ENCODE measurements at places on chromosomes 6 and 20. TPM values are rescaled to one million over a fixed set of nuclear protein-coding genes. Genes with fewer than 3 reads are reported as not detected.
A peak's percentile ranks its signal among the peaks of the same experiment; 100 is the strongest.

DNA sequence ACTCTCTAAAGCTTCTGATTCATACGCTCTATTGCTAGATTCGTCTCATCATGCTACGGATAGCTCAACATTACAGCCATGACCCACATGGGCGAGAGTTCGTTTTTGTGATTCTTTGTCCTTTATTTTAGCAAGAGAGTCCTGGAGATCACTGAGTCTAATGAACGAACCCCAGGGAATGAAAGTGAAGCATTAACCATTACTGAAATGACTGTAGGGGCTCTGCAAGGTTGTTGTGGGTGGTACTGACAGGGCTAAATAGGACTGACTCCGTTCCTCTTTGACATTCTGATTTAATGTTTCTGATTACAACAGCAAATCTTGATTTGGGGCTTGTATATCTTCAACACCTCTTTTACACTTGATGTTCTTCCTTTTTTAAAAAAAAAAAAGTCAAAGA is 13.7 kb upstream of the RTF2 start:
- no peak for DNase-seq

- peak; percentile 93 for DNase-seq
These were observed 7.5 kb downstream of the CCM2L start for GRCh38 chr20:32017711-32018251.

DNA sequence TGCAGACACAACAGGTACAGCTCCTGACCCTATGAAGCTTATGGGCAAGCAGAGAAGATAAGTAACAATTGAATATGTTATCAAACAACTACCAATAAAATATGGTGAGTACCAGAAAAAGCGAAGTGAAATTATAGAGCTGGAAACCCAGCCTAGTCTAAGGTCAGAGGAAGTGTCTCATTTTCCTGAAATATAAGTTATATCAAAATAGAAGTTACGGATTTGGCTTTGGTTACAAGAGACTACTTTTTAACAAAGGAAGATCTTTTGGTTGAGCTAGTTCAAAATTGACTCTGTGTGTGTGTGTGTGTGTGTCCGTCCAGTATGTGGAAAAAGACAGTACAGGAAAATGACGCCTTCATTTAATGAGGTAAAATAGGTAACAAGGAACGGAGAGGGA is 8.9 kb downstream of the STX11 start:
- no peak for DNase-seq

GRCh38 chr6:137777687-137778075 is 89.4 kb upstream of the TNFAIP3 start:
- no peak for DNase-seq

- DNase-seq, result no peak
These were observed 57.4 kb upstream of the SASH1 start for GRCh38 chr6:148285205-148285604.

DNA sequence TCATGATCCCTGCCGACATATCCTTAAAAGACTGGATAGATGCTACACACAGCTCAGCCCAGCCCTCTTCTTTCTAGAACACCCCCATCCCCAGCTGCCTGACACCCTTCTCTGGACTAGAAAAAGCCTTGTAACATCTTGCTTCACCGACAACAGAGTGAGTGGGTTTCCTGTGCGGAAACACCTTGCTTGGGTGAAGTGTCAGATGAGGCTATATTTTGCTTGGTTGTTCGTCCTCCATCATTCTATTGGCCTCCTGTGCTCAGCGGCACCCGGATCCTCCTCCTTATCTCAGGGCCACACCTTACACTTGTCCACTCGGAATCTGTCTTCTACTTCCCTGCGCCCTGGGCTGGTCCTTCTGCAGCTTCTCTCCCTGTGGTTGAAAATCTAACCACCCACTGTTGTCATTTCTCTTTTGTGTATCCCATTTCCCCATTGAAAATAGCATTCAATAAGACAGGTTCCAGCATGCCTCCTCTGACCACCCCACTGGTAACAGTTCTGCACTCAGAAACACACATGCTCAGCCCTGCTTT is 101.3 kb upstream of the MLN start:
- no peak for DNase-seq

- no peak for DNase-seq
These were observed 3.2 kb upstream of the SEC23B start for GRCh38 chr20:18504479-18505060.

DNA sequence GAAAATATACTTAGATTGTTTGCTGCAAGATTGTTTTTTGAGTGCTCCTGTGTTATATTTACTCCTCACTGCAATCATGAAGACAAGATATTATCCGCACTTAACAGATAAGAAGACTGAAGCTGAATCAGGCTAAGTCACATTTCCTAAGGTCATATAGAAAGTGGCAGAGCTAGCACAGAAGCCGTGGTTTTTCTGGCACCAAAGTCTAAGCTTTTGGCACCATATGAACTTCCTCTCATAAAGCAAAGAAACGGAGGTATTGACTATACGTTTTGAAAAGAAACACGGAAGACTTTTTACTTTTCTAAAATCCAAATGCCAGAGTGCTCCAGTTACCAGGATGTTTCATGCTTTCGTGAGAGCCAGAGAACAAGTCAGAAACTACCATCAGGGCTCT is 9.3 kb upstream of the DTD1 start:
- no peak for DNase-seq

DNA sequence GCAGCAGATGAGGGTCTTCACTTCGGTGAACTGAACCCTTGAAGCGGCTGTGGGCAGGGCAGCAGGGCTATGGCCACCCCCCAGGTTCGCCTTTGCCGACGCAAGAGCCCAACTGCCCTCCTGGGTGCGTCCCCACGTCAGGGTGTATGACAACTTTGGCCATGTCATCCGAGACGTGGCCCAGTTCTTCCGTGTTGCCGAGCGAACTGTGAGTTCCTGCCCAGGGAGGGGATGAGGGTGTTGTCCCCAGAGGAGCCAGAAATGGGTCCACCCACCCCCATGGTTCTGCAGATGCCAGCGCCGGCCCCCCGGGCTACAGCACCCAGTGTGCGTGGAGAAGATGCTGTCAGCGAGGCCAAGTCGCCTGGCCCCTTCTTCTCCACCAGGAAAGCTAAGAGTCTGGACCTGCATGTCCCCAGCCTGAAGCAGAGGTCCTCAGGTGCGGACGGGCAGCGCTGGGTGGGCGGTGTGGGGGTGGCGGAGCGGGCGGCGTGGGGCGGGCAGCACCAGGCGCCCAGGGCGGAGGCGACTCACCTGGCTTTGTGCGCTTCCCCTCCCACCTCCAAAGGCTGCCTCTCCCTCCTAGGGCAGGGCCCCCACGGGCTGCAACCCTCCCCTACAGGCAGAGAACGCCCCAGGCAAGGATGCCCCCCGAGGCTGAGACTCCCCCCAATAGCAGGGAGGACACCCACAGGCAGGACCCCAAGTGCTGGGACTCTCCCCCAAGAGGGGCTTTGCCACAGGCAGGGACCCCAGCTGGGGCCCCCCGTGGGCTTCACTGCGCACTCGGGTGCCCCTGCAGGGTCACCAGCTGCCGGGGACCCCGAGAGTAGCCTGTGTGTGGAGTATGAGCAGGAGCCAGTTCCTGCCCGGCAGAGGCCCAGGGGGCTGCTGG is 6.2 kb upstream of the TNFRSF6B start:
- DNase-seq, result no peak

GRCh38 chr20:41287327-41287726 is 30.2 kb downstream of the ZHX3 start:
- DNase-seq, result no peak

DNA sequence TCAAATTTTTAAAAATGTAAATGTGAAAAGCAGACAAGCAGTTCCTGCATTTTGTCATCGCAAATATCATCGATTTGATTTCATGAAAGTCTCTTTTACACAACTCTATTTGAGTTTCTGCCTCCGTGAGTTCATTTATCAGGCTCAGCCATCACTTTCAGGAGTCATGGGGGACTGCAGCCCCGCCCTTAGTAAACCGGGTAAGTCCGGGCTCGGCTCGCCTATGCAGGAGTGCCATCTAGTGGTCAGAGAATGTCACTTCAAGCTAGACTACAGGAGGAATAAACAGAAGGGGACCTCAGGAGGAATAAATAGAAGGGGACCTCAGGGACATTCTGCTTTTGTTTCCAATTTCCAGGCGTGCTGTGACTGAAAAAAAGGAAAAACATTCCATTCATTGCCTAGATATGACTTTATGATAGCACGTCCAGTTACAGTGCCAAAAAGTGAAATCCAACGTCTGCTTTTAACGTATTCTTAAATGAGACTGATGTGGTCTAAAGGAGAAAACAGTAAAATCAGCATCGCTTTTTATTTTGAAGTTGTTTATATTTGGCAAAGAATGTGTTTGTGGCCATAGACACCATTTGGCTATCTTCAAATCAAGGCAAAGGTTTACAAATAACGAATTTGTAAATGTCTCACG is 333.9 kb downstream of the HACE1 start:
- peak; percentile 89 for DNase-seq

- DNase-seq, result no peak
These were observed 40.8 kb upstream of the SPTLC3 start for GRCh38 chr20:12967932-12968331.

GRCh38 chr6:108945681-108946159 is 97.5 kb downstream of the ARMC2 start:
- no peak for DNase-seq

DNA sequence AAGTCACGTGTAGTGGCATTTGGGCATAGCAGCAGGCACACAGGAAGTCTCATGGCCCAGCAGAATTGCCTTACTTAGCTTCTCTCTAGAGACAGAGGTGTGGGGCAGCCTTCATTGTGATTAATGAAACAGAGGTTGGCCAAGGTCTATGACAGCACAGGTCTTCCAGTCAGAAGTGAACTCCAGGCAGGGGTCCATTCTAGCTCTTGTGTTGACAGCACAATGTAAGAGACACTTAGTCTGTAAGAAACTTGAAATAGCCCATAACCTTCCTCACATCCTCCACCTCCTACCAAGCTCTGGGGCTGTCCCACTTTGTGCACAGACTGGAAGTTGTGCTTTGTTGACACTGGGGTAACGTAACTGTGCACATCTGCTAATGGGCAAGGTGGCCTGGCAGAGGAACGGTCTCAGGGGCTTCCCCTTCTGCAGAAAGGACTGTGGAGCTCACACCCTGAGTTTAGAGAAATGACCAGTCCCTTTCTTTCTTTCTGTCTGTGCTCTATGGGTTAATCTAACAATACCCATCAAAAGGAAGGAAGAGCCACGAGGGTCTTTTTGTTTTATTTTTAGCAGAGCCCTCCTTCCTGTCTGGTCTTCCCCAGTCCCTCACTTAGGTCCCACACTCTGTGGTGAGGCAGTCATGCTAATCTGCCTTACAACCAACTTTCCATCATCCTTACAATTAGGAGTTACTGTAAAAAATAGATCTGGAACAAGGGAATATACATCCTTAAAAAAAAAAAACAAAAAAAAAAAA is 35.6 kb upstream of the TAGAP start:
- DNase-seq, result no peak

- DNase-seq, result no peak
These were observed 30.6 kb downstream of the SHLD1 start for GRCh38 chr20:5780846-5781217.

DNA sequence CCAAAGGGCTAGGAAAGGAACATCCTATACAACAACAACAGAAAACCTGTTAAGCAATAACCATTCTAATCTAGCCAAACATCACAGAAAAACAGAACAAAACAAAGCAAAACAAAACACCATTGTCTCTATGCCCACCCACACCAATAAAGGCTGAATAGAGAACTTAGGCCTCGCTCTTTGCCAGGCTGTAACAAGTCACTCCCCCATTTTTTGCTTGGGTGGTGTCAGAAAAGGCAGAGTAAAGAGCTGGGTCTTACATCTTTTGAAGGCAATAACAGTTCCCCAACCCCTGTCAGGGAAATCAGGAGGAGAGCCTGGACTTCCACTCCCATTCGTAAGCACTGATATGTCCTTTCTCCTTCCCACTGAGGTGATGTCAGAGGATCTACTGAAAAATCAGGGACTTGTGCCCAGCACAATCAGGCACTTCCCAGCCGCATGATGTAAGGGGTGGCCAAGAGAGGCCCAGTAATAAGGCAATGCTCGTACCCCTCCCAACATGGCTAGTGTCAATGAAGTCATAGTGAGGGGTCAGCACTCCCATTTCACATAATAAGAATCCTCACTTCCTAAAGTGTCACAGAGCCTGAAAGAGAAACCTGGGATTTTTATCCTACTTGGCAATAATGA is 31.0 kb downstream of the THEMIS start:
- no peak for DNase-seq

DNA sequence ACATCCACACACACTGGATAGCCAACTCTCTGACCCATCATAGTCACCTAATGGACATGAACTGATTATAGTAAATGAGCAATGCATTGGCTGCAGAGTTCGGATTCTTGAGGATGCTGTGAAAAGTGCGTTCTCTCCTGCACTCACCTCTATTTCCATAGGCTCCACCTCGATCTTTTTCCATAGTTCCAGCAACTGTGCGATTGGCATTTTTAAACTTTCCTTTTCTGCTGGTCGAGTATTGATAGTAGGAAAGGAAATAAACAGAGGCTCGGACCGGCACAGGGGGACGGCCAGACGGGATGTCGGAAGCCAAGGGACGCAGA is 94.4 kb downstream of the RNASET2 start:
- DNase-seq, result no peak

GRCh38 chr20:23225407-23226060 is 125.1 kb upstream of the NXT1 start:
- peak; percentile 81 for DNase-seq

GRCh38 chr6:137717074-137718073 is 149.7 kb upstream of the TNFAIP3 start:
- DNase-seq, result no peak

DNA sequence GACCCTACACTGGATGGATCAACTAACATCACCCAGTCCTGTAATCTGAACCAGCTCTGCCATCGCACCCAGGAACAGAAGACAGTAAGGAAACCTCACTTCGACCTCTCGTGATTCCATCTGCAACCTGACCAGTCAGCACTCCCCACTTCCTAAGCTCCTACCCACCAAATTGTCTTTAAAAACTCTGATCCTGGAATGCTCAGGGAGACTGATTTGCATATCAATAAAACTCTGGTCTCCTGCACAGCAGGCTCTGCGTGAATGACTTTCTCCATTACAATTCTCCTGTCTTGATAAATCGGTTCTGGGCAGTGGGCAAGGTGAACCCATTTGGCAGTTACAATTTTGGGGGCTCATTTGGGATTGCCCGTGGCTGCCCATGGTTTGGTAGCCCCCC is 18.3 kb upstream of the AGPAT4 start:
- no peak for DNase-seq

Gene TMEM244
- not detected for polyA plus RNA-seq

Gene CLVS2
- polyA plus RNA-seq, result not detected

Gene MAS1
- not detected for polyA plus RNA-seq

Gene ARHGAP18
- polyA plus RNA-seq, result 11.2 TPM

Gene NR2E1
- not detected for polyA plus RNA-seq

Gene PLCB4
- 12.0 TPM for polyA plus RNA-seq

Gene RIPOR2
- polyA plus RNA-seq, result 11.8 TPM

Gene GCNT2
- polyA plus RNA-seq, result 25.9 TPM

Gene TUBB1
- polyA plus RNA-seq, result not detected

Gene TPBG
- 30.3 TPM for polyA plus RNA-seq

Gene FAM217A
- not detected for polyA plus RNA-seq

All from hepatocyte (in vitro differentiated cells).